ENCODE measurements at places on chromosomes 3 and 15. TPM values are rescaled to one million over a fixed set of nuclear protein-coding genes. Genes with fewer than 3 reads are reported as not detected.

The CNTN3 gene
- 5.0 TPM for total RNA-seq

The GOLGA6D gene
- not detected for total RNA-seq

The AMOTL2 gene
- total RNA-seq = 100 TPM

The PLA2G4D gene
- not detected for total RNA-seq

The GTF2E1 gene
- 23.9 TPM for total RNA-seq

The PLA2G4E gene
- total RNA-seq = not detected

The TMC3 gene
- not detected for total RNA-seq

The TRANK1 gene
- total RNA-seq = 7.7 TPM

All from uterine smooth muscle cell (primary cell).